Coronary artery (tissue), 2 donors: ENCODE measurements at places on chromosomes 7 and 10.

DNA sequence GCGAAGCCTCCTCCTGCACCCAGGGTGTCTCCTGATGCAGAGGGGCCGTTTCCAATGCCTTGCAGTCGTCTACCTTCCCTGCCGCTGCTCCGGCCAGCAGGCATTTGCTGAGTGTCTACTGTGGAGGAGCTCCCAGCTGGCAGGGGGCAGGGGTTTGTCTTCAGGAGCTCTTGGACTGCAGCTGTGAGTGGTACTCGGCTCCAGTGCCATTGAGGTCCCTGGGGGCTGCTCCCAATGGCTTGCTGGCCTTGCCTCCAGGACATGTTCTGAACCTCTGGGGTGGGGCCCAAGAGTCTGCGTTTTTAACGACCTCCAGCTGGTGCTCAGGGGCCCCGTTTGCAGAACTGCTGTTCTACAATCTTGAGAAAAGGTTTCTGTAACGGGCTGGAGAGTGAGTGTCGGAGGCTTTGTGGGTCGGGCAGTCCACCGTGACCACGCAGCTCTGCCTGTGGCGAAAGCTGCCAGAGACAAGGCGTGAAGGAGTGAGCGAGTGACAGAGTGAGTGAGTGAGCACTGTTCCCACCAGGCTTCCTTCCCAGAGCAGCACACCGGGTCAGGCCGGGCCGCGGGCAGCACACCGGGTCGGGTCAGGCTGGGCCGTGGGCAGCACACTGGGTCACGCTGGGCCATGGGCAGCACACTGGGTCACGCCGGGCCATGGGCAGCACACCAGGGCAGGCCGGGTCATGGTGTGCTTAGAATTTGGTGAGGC is 520.2 kb downstream of the PTPRN2 start:
- no peak for DNase-seq

DNA sequence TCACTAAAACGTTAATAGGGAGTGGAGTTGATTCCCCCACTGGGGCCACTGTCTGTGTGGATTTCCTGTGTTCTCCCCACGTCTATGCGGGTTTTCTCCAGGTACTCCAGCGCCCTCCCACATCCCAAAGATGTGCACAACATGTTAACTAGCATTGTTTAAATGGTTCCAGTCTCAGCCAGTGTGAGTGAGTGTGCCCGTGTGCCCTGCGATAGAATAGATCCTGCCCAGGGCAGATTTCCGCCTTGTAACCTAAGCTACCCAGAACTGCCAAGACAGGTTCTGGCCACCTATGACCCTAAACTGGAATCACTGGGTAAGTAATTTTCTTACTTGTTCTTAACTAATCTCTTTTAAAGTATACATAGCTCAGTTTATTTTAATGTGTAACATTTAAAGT is 58.5 kb downstream of the CCDC6 start:
- no peak for DNase-seq

- no peak for DNase-seq
Measured at GRCh38 chr7:115299397-115300037, 377.6 kb downstream of the MDFIC start.

DNA sequence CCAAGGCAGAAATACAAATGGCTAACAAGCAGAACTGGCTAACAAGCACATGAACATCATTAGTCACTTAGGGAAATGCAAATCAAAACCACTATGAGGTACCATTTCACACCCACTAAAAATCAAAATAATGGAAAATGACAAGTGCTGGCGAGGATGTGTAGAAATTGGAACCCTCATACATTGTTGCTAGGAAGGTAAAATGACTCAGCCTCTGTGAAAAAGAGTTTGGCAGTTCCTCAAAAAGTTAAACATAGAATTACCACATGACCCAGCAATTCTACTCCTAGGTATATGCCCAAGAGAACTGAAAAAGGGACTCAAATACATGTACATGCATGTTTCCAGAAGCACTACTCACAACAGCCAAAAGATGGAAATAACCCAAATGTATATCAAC is 52.8 kb upstream of the ANAPC16 start:
- no peak for DNase-seq

- no peak for DNase-seq
Measured at GRCh38 chr10:53489335-53490182, 717.0 kb upstream of the MBL2 start.

DNA sequence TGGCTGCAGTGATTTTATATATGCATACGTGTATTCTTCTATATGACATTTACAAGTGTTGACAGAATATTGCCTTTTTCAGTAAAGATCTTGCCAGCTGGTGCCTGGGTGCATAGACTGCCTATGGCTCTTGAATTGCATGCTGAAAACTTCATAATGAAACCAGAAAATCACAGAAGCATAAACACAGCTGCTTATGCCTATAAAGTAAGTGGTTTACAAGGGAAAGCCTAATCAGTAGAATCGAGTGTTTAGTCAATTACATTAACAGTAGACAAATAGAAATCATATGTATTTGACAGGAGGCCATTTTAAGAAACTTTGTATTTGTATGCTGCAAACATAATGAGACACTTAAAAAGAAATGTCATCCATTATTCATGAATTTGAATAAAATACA is 82.5 kb downstream of the TMEM168 start:
- no peak for DNase-seq

- no peak for DNase-seq
Measured at GRCh38 chr10:94083662-94084265, 90.0 kb downstream of the PLCE1 start.

DNA sequence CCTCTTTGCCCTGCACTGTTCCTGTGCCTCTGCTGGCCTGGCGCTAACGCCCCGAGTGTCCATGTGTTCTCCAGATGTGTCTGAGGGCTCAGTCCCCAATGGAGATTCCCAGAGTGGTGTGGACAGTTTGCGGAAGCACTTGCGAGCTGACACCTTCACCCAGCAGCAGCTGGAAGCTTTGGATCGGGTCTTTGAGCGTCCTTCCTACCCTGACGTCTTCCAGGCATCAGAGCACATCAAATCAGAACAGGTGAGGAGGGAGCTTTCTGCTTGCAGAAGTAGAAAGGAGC is 60.9 kb downstream of the PAX2 start:
- DNase-seq = no peak

GRCh38 chr7:80593869-80594586 is 44.4 kb upstream of the CD36 start:
- no peak for DNase-seq

DNA sequence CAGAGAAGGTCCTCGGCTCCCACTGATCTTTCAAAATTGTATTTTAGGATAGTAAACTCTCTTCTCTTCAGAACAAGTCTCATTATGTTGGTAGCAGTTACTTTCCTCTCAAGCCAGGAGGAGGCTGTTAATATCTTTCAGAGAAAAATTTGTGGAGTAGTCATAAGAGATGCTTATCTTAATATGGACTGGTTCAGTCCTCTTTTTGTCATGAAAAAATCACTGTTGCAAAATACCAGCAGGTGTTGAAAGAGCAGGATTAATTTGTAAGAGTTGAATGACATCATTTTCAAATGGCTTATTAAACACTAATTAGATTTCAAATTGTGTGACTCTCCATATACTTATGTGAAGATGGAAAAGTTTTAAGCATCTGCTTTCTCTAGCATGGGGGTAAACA is 662.5 kb downstream of the POM121L12 start:
- no peak for DNase-seq

DNA sequence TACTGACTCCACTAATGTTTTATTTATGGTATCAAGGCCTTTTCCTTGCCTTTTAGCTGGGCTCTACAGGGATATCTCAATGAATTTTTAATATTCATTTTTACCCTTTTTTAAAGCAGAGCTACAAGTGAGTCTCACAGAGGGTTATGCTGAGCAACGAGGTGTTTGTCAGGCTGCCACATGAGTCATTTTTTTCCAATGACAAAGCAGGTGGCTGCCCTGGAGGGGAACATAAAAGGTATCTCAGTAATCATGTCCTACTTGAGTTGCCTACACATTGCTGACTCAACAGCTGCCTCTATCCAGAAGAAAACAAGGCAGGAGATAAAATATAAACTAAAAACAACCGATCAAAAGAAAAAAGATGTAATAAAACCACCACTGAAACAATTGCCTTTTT is 1004.9 kb upstream of the POT1 start:
- no peak for DNase-seq

- DNase-seq = no peak
Measured at GRCh38 chr7:14773729-14774271, 128.8 kb downstream of the DGKB start.

- no peak for DNase-seq
Measured at GRCh38 chr7:128790315-128791041, 1.3 kb upstream of the CCDC136 start.

DNA sequence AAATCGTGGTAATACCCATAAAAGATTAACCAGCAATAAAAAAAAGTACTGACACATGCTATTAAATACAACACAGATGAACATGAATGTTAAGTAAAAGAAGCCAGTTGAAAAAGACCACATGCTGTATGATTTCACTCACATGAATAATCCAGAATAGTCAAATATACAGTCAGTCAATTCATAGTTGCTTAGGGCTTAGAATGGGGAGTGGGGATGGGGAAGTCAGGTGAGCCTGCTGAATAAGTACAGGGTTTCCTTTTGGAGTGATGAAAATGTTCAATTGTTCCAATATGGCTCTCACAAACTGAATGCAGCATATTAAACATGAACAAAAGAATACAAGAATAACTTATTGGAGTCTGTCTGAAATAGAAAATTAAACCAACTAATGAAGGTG is 1.8 kb downstream of the COA1 start:
- no peak for DNase-seq

- DNase-seq = no peak
Measured at GRCh38 chr10:10942441-10942840, 75.2 kb upstream of the CELF2 start.

- DNase-seq = peak; percentile 21
Measured at GRCh38 chr10:131820626-131821025, 80.2 kb upstream of the PPP2R2D start.

GRCh38 chr10:132847856-132848255 is 61.9 kb upstream of the NKX6-2 start:
- DNase-seq = no peak

- DNase-seq = no peak
Measured at GRCh38 chr7:66542049-66542448, 86.6 kb upstream of the KCTD7 start.

GRCh38 chr10:129864601-129865126 is 99.4 kb downstream of the EBF3 start:
- no peak for DNase-seq

DNA sequence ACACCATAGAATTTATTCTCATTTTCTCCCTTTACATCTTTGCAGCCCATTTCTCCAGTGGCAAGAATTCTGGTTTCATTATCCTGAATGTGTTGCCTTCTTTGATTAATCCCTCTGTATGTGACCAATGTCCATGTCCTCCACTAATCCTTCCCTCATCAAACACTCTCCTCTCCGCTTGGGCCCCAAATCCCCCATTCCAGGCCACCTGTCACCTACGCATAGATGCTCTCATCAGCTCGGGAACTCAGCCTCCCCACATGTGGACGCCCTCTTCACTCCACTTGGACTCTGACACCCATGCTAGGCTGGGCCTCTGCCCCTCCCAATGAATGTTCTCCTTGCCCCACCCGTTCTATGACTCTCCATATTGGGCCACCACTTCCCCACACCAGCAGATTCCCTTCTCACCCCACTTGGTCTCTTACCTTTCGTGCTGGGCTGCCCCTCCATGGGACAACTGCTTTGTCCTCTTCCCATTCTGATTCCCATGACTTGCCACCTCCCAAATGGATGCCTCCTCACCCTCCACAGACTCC is 18.7 kb upstream of the RBM20 start:
- no peak for DNase-seq

DNA sequence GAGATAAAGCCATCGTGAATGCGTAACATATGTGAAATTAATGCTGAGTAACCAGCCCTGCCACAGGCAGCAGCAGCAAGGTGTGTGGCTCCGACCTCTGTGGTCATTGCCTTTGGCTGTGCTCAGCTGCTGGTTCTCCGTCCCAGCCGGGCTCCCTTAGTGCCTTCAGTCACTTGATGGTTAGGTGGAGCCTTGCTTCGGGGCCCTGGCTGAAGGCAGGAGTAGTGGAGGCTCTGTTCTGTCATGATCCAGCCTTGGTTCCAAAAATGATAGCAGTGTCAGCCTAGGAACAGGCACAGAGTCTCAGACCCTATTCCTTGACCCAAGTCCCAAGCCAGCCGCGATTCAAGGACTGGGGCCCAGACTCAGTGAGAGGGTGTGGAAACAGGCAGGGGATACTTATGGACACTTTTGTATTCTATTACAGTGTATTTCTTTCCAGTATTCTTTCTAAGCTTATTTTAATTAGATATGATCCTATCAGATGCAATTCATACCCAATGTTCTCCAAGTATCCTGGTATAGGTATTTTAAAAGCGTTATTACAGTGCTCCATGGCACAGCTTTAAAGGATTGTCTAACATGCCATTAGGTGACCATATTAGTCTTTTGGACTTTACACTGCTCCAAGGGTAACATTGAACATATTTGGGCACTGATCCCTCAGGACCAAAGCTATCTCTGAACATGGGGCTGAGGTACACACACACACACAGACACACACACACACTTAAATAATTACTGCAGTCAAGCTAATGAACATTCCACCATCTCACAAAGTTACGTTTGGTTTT is 9.0 kb downstream of the SCART1 start:
- DNase-seq = peak; percentile 38

- no peak for DNase-seq
Measured at GRCh38 chr7:2903682-2904162, 59.6 kb upstream of the GNA12 start.

GRCh38 chr10:47240173-47240572 is 59.8 kb upstream of the GDF10 start:
- peak; percentile 19 for DNase-seq

- no peak for DNase-seq
Measured at GRCh38 chr10:24152270-24152669, 56.7 kb upstream of the KIAA1217 start.

GRCh38 chr10:125344573-125345171 is 184.3 kb upstream of the CTBP2 start:
- DNase-seq = no peak

DNA sequence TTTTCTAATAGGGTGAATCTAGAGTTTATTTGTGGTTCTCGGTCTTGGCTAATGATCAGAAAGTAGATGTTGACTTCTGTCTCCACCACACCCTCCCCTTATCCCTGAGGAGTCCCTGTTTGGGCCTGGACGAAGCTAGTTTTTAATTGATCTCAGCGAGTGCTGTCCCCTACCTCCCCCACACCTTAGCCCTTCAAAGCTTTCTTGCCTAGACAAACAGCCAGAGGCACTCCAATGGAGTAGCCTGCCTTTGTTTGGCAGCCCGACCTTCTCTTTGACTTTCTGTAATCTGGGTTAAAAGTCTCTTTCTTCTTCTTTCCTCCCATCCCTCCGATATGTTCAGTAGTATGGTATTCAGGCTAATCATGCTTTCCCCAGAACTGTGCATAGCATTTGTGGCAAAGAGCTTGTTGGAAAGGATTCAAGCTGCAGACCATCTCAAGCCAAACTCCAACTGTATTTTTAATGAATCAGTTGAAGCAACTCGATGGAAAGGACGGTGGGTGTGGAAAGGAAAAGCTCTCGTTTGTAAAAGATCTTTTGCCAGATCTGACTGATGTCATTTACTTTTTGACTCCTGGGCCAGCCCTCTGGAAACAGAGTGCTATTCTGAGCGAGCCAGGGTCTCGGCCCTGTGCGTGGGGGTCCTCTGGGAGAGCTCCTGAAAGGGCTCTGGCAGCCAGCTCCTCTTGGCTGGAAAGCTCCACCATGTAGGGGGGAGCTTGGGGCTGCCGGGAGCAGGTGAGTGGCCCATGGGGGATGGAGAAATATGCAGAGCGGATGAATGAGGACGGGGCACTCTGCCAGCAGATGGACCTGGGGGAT is 4.5 kb downstream of the FAM180A start:
- no peak for DNase-seq

GRCh38 chr10:58514111-58514770 is 1.6 kb downstream of the BICC1 start:
- DNase-seq = no peak

GRCh38 chr7:35366167-35367155 is 112.6 kb upstream of the TBX20 start:
- peak; percentile 49 for DNase-seq

GRCh38 chr7:25595996-25596395 is 367.7 kb upstream of the NPVF start:
- no peak for DNase-seq
